Neural crest cell (in vitro differentiated cells): ENCODE measurements at places on chromosomes 1 and 21. TPM values are rescaled to one million over a fixed set of nuclear protein-coding genes. Genes with fewer than 3 reads are reported as not detected.

Gene OR14K1
- not detected in 2 replicates for total RNA-seq

- no peak for DNase-seq
Measured at GRCh38 chr21:39114871-39115575, 68.2 kb downstream of the PSMG1 start.

- DNase-seq, result peak; percentile 18
Measured at GRCh38 chr1:3530086-3530925, 75.8 kb downstream of the ARHGEF16 start.

- no peak for DNase-seq
Measured at GRCh38 chr21:28380241-28380640, 612.4 kb downstream of the LTN1 start.

DNA sequence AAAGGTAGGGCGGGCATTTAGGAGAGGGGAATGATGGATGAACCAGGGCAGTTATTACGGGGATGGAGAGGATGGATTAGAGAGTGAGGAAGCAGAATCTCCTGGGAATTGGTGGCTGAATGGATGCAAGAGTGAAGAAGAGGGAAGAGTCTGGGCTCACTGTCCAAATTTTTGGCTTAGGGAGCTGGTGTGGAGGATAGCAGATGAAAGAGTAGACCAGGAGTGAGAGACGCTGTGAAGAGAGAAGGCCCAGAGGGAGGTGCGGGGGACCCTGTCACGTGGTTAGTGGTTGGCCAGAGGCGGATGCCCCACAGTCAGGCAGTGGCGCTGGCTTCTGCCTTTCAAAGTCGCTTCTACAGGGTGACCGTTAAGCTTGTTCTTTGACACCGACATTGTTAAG, 78.4 kb downstream of the PEX14 start:
- DNase-seq, result no peak

Gene AMY1C
- total RNA-seq, result not detected in 2 replicates

DNA sequence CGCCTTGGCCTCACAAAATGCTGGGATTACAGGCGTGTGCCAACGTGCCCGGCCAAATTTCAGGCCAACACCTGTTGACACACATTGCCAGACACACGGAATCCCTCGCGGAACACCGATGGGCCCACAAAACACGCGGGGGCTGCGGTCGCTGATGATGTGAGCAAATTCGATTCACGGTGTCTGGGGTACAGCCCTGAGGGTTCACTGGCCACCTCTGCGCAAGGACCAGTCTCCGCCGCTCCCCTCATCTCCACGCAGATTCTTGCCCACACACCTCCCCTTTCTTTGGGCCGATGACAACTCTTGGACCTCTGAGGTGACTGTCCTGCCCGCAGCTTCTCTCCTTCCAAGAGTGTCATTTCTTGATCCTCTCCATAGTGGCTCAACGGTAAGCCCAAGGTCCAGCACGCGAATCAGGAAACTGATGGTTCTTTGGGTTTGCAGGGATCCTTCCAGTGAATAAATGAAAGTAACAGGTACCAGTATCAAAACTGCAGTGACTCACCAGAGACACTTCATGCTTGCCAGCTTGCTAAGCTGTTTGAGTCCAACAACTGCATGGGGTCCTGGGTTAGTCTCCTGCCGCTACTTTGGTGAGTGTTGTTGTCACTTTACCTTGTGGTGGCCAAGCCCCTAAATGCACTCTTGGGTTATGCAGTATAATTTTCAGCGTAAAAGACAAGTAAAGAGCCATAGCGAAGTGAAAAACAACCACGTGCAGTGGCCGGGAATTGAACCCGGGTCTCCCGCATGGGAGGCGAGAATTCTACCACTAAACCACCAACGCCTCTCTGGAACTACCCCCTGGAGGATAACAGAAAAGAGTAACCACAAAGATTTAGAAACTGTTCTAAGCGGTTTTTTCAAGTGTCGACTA, 11.0 kb upstream of the RNU1-3 start:
- DNase-seq, result no peak

Gene LIN28A
- 445 and 455 TPM in 2 replicates for total RNA-seq

GRCh38 chr1:223144431-223144830, 1.4 kb upstream of the TLR5 start:
- DNase-seq, result no peak

GRCh38 chr1:38235705-38236104, 189.1 kb upstream of the POU3F1 start:
- no peak for DNase-seq

GRCh38 chr1:17097787-17098186, 21.5 kb downstream of the PADI2 start:
- no peak for DNase-seq

- no peak for DNase-seq
Measured at GRCh38 chr1:241916196-241916595, 41.4 kb upstream of the BECN2 start.

DNA sequence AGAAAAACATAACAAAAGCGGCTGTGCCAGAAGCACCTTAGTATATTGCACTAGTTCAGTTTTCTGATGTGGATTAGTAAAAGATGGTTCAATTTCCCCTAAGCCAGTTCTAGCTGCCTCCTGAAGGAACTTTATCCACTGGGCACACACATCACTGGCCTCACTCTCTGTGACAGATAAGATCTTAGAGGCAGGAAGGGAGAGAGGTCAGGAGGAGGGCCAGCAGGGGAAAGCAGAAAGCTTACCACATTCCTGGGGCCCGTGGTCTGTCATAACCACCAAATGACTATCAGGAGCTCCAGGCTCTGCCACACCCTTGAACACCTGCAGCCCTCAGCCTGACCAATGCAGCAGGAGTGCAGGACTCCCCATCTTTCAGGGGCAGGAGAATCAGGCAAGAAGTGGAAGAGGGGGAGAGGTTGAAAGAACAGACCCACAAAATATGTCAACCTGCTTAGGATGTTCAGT, 37.8 kb downstream of the LRRC71 start:
- DNase-seq, result no peak

DNA sequence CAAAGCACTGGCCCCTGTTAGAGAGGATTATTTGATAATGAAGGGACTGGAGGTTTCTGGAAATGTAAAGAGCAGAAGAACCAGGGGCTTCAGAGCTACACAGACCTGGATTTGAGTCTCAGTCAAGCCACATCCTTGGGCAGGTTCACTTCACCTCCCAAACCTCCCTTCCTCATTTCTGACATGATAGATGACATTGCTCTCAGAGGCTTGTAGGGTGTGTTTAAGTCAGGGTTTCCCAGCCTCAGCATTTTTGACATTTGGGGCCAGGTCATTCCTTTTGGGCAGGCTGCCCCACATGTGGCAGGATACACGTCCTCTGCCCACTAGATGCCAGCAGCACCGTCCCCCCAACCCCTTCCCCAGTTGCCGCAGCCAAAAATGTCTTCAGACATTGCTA, 474.6 kb downstream of the MATN1 start:
- no peak for DNase-seq

DNA sequence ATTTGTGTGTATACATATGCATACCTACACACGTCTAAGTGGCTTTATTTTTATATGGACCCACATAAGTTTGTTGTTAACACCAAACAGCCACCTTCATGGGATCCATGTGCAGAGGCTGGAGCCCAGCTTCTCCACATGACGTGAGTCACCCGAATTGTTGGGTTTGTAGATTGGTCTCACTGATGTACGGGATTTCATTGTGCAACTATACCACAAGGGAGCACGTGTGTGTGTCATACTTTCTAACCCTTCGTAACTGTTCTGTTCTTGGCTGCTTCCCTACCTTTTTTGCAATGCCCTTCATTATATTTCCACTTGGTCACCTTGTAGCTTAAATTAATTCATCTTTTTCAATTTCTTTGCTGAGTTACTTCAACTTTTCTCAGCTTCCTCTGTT, 21.0 kb downstream of the SPRTN start:
- DNase-seq, result no peak

Gene CYP4Z1
- total RNA-seq, result not detected in 2 replicates

Gene ATP1A2
- total RNA-seq, result 93.6 and 101 TPM in 2 replicates

DNA sequence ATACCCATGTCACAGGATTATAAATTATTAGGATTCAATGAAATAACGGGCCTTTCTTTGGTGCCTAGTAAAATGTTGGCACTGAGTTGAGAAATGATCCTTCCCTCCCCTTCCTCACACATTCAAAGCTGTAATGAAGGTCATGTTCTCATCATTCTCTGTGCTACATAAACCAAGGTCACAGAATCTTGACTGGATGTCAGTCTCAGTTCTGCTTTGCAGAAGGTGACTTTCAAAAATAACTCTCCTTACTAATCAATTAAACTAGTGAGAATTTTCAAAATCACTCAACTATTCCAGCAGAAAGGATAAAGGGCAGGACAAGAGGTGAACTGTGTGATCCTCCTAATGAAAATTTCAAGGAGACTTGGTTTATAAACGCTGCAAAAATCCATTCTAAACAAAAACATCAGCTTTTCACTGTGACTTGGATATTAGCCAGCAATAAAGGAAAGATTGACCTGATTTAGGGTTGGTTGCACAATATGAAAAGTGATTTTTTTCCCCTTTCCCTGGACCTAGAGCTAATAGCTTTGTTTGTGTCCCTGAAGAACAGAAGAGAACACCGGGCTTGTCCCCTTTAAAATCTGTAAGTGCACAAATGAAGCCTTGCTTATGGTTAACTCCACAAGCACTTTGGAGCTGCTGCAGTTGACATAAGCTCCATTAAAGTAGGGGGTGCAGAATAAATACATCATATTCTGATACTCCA, 120.1 kb downstream of the SEC16B start:
- no peak for DNase-seq

Gene UBXN10
- total RNA-seq, result 1.3 and 1.4 TPM in 2 replicates

- DNase-seq, result no peak
Measured at GRCh38 chr1:97424209-97424608, 496.6 kb downstream of the DPYD start.

Gene TNFRSF4
- 0.19 and 0.20 TPM in 2 replicates for total RNA-seq

Gene AADACL3
- total RNA-seq, result not detected in 2 replicates

DNA sequence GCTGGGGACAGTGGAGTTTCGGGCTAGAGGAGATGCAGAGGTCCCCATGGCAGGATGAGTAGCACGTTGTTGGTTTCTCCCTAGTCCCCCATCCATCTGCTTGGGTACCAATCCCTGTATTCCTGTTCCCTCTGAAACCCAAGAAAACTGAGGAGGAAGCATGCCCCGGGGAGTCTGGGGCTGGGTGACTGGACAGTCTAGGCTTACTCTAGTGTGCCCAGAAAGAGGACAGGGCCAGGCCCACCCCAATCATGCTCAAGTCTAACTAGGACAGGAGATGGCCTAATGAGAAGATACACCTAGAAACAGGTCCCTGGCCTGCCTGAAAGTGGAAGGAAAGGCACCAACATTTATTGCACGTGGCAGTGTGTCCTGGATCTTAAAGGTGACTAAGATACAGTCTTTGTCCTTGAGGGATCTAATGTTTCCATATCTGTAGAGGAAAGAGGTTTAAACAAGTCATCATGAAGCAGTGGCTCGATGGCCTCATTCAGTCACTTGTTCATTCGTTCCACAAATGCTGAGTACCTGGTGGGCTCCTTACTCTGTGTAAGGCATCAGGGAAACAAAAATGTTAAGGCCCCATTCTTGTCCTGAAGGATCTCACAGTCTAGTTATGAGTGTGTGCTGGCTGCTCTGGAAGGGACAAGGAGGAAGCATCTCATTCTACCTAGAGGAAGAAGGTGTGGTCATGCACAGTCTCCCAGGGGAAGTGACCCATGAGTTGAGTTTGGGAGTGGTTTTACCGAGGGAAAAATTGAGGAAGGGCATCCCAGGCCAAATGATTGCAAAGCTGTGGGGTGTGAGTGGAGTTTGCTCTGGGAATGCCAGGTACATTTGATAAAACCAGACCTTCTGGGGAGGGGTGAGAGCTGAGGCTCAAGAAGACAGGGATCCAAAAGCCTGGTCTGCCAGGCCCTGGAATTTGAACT, 10.0 kb downstream of the CDK18 start:
- DNase-seq, result no peak

Gene SEC16B
- 1.4 and 2.1 TPM in 2 replicates for total RNA-seq

- peak; percentile 65 for DNase-seq
Measured at GRCh38 chr1:2194319-2194897, at the start of gene FAAP20. Gene FAAP20 (minus strand): TSS chr1:2194772. CDS start chr1:2194749, 23 bp downstream.

- DNase-seq, result no peak
Measured at GRCh38 chr1:44792736-44793502, 4.9 kb upstream of the BEST4 start.

DNA sequence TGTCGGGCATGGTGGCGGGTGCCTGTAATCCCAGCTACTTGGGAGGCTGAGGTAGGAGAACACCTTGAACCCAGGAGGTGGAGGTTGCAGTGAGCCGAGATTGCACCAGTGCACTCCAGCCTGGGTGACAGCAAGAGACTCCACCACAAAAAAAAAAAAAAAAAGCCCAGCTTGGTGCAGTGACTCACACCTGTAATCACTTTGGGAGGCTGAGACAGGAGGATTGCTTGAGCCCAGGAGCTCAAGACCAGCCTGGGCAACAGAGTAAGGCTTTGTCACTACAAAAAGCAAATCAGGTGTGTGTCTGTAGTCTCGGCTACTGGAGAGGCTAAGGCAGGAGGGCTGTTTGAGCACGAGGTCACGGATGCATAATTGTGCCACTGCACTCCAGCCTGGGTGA, 5.0 kb upstream of the H6PD start:
- DNase-seq, result no peak

DNA sequence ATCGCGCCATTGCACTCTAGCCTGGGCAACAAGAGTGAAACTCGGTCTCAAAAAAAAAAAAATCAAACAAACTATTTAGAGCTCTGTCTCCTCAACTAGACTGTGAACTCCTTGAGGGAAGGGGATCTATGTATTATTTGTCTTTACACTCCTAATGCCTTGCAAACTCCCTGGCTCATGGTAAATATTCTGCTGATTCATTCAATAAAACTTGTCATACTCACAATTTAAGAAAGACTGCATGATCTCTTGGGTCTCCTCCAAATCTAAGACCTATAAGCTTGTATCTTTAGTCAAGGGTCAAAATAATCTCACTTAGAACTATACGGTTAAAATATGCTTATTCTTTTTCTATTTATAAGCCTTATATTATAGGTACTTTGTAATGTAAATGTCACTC, 90.3 kb upstream of the NR5A2 start:
- no peak for DNase-seq

DNA sequence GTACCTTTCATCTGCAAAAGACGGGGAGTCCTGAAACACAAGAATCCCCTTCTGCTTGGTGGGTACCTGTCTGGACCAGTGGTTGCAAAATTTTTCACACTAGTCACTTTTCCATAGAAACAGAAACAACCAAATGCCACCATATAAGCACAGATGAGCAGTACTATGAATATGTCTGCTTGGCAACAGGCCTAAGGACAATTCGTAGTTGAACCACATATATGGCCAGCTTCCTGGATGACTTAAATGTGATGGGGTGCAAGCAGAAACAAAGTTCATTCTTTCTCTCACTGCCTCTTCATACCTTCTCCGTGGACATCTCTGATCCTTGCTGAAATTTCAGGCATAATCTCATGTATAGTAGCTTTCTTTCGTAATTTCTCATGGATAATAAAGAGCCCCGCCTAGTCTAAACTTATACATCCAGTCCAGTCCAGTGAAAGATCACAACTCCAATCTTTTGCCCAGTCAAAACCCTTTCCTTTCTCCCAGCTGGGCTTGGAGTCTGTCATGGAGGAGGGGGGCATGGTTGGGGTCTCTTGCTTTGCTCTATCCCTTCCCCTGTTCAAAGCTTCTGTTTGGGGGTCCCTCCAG, 7.0 kb downstream of the FCAMR start:
- DNase-seq, result no peak

GRCh38 chr1:46605232-46605631, 1.2 kb upstream of the MKNK1 start:
- no peak for DNase-seq

Gene CFHR3
- 0.82 and 0.86 TPM in 2 replicates for total RNA-seq
